ENCODE measurements at places on chromosomes 12 and 14. TPM values are rescaled to one million over a fixed set of nuclear protein-coding genes. Genes with fewer than 3 reads are reported as not detected.

- DNase-seq = no peak
Observed at GRCh38 chr12:5210179-5210922, 166.7 kb downstream of the KCNA5 start.

- DNase-seq = no peak
Observed at GRCh38 chr14:94113073-94113472, 2.5 kb downstream of the IFI27 start.

- no peak for DNase-seq
Observed at GRCh38 chr12:25994901-25995625, 36.6 kb downstream of the RASSF8 start.

DNA sequence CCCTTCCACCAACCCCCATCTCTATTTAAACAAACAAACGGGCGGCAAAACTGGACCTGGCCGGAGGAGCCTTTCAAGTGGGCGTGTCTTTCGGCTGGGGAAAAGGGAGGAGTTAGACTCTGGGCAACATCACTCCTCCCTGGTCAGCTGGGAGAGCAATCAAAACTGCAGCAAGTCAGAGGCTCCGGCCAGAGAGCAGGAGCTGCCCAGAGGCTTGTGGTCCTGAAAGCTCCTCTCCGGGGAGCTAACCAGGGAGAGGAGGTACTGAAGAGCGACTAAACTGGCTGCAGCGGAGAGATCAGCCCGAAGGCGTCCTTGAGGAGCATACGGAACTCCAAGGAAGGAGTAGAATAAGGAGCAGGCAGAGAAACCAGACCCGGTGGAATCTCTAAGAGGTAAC is at the start of gene NEUROD4:
TSS of gene NEUROD4 (plus strand) at position 191 of the 400 bp plus-strand sequence. CDS start 6,466 bp downstream, outside the sequence.
- DNase-seq = peak; percentile 35

GRCh38 chr12:72511498-72511897 is 239.3 kb downstream of the TRHDE start:
- DNase-seq = no peak

- no peak for DNase-seq
Observed at GRCh38 chr12:52013626-52014310, 7.0 kb downstream of the TAMALIN start.

DNA sequence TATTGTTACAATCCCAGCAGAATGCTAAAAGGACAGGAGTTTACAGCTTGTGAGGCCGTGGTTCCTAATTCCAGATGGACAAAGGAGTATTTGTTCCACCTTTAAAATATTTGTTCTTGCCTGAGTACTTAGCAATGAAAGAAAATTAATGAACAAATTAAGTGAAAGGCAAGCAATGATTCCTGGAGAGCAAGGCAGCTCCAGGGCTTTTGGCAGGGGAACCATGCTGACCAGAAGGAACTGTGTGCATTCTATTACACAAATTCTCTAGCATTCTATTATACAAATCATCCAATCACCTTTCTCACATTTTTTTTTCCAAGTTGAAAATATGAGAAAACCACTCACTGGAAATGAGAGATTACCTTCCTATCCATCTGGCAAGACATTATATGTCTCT is 1.8 kb upstream of the BMAL2 start:
- DNase-seq = no peak

DNA sequence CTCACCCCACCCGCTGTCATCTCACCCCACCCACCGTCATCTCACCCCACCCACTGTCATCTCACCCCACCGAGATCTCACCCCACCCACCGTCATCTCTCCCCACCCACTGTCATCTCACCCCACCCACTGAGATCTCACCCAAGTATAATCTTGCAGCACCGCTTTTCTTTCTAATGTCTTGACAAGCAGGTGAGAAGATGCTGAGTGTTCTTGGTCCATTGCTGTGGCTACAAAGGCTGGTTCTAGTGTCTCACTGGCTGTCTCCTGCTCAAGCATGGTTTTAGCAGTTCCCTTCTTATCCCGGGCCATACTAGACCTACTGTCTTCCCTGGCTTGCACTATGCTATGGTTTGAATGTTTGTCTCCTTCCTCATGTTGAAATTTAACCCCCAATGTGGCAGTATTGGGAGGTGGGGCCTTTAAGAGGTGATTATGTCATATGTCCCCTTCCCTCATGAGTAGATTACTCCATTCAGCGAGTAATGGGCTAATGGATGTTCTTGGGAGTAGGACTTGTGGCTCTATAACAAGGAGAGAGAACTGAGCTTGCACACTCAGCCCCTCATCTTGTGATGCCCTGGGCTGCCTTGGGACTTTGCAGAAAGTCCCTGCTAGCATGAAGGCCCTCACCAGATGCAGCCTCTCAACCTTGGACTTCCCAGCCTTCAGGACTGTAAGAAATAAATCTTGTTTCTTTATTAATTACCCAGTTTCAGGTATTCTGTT is 47.7 kb upstream of the PPP2R5C start:
- no peak for DNase-seq

GRCh38 chr12:30501718-30502117 is 194.0 kb downstream of the IPO8 start:
- no peak for DNase-seq

DNA sequence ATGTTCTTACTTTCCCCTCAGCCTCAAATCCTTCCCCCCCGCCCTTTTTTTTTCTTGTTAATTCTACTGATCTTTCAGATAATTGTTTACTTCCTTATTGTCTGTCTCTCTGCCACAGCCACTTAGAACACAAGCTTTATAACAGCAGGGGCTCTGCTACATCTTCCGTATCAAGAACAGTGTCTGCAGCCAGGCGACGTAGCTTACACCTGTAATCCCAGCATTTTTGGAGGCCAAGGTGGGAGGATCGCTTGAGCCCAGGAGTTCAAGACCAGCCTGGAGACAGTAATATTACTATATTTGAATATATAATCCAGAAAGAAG is 5.4 kb downstream of the SOS2 start:
- no peak for DNase-seq

- no peak for DNase-seq
Observed at GRCh38 chr12:16019136-16019535, 108.0 kb downstream of the DERA start.

- no peak for DNase-seq
Observed at GRCh38 chr14:22478247-22478646, 110.8 kb downstream of the DAD1 start.

- DNase-seq = no peak
Observed at GRCh38 chr14:71115821-71116567, 208.7 kb downstream of the PCNX1 start.

- DNase-seq = no peak
Observed at GRCh38 chr12:131063413-131063812, 109.7 kb downstream of the ADGRD1 start.

- DNase-seq = no peak
Observed at GRCh38 chr12:130835011-130835410, 4.0 kb downstream of the STX2 start.

DNA sequence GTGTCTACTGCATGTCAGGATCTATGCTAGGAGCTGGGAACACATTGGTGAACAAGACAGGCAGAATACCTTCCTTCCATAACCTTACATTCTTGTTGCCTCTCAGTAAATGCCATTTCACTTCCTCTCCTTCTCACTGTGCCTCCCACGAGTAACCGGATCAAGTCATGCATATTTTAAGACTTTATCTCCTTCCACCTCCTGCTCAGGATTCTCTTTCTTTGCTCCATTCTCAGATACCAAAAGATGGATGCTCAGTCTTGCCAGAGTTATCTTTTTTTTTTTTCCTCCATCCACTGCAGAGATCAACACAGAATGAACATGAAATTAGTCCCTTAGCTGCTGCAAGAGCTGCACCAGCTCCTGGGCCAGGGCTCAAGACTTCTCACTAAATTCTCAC is 20.0 kb upstream of the APPL2 start:
- no peak for DNase-seq

- DNase-seq = no peak
Observed at GRCh38 chr14:65373671-65374039, 38.9 kb upstream of the FUT8 start.

DNA sequence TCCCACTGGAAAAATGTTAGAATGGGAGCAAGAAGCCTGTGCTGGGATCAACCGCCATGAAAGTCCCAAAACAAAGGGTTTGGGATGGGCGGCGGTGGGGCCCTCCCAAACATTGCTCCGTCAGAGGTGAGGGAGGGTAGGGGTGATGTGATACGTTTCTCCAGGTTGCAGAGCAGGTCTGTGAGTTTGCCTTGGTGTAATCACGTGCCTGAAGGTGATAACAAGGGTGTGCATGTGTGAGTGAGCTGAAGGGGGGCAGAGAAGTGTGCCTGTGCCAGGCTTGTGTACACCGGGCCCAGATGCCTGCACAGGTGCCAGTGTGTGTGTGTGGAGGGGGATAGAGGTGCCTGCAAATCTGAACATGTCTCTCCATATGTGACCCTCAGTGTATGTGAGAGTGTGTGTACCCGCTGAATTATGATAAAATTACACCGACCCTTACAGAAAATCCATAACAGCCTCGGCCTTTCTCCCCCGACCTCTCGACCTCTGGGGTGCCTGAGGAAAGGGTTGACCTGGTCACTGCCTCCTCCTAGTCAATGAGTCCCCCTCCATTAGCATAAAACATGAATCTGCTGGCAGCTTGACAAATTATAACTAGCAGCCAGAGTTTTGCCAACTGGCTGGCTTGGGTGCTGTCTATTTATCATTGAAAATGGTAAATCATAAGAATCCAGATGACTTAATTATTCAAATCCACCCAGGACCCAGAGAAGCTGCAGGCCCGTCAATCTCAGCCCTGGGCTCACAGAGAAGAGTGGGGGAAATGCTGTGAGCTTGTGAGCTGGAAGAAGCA is 55.6 kb downstream of the SMUG1 start:
- DNase-seq = no peak

DNA sequence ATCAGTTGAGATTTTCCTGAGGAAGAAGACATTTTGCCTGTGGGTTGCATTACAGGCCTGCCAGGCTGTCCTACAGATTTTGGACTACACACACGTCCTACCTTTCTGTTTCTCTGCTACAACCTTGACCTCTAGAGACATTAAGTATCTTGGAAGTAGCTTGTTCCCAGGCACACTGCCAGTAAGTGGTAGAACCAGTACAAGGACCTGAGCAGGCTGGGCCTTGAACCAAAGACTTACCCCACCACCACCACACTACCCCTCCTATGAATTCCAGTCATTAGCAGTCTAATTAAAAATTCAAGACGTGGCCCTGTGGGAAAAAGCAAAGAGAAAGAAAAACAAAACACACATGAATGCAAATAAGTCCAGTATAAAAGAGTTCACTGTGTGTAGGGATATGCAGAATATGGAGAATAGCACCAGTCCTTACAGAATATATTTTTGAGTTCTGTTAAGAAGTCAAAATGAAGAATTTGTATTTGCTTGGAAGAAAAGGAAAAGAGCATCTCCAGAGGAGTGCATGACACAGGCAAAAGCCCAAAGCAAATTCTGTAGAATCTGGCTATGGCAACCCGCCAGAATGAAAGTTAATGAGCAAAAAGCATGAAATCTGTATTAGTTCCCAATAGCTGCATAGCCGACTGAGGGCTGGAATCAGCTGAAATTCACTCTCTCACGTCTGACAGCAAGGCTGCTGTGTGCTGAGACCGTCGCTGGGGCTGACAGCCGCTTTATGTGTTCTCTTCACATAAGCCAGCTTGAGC is 74.3 kb upstream of the ST8SIA1 start:
- no peak for DNase-seq

GRCh38 chr14:61065656-61066055 is 84.6 kb downstream of the SLC38A6 start:
- DNase-seq = no peak

DNA sequence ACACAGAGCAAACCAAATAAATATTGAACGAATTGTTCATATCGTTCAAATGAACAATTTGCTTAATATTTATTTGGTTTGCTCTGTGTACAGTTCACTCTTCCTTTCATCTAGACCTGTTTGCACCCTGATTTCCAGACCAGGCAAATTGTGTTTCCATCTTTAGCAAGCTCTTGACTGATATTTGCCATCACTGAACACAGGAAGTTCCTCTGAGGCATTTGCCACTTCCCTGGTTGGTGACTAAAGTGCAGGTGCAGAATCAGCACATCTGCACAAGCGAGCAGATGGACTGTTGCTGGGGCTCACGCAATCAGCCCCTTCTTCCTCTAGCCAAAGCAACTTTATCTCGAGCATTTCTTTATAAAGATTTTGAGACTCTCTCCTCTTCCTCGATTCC is 112.9 kb downstream of the DAAM1 start:
- DNase-seq = no peak

- DNase-seq = peak; percentile 77
Observed at GRCh38 chr12:103841690-103842584, 903 bp upstream of the NT5DC3 start.

- no peak for DNase-seq
Observed at GRCh38 chr12:79448816-79449215, 241.9 kb downstream of the PAWR start.

DNA sequence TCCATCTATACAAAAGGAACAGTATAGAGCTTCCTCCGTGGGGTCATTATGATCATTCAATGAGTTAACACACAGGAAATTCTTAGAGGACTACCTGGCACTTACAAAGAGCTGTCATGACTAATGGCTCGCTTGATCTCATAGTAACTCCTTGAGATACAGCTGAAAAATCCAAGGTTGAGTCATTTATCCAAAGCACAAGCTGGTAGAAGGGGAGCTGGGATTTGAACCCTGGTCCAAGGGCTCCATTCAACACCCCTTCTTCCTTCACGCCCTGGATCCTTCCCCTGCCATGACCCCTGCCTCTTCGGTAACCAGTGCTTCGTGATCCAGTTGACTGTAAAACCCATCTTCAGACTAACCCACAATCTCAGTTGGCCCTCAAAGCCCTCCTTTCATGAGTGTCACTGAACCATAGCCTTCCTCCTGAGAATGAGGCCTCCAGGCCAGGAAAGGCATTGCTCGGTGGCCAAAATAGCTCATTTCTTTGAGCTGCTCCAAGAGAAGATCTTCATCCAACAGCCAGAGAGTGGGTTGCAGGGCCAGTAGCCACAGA is 7.8 kb downstream of the ZFP36L1 start:
- DNase-seq = no peak

DNA sequence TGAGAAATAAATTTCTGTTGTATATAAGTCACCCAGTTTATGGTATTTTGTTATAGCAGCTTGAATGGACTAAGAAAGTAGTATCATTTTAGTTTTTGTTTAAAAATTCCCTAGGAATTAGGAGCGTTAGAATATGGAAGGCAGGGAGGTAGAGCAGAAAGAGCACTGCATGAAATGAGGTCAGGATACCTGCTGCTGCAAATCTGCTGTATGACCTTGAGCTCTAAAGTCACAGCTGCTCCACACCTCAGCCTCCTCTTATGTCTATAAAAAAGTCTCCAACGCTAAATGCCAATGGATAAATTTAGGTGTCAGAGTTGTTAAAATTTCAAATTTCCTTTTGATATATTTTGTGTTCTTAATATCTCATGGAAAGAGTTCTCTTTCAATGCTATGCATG is 181.0 kb upstream of the GZMB start:
- DNase-seq = no peak

GRCh38 chr14:60573943-60574495 is 65.1 kb downstream of the SIX6 start:
- DNase-seq = no peak

- no peak for DNase-seq
Observed at GRCh38 chr12:63480186-63480585, 188.1 kb downstream of the DPY19L2 start.

The ZDHHC22 gene
- not detected for total RNA-seq

The FAM90A1 gene
- 0.36 TPM for total RNA-seq

The TESPA1 gene
- 2.7 TPM for total RNA-seq

The LRTM2 gene
- total RNA-seq = not detected

The TTC9 gene
- total RNA-seq = 0.20 TPM

The GPR84 gene
- not detected for total RNA-seq

The SLC39A2 gene
- 0.28 TPM for total RNA-seq

The PLCZ1 gene
- total RNA-seq = not detected

The SERPINA3 gene
- 41.3 TPM for total RNA-seq

The REM2 gene
- 0.66 TPM for total RNA-seq

The RIMBP2 gene
- 5.4 TPM for total RNA-seq

Data from mucosa of descending colon (tissue), 3 donors.